ENCODE measurements at places on chromosomes 3 and 15. TPM values are rescaled to one million over a fixed set of nuclear protein-coding genes. Genes with fewer than 3 reads are reported as not detected.
A peak's percentile ranks its signal among the peaks of the same experiment; 100 is the strongest.

GRCh38 chr3:122680475-122681283, at the start of gene PARP14:
Gene PARP14, plus strand, starts transcription at chr3:122680839. Its CDS starts 45 bp downstream, at chr3:122680884.
- peak; percentile 91 for DNase-seq

The CHST13 gene
- total RNA-seq = 0.18 TPM

The PLA2G4D gene
- not detected for total RNA-seq

GRCh38 chr15:70584838-70585706, 178.3 kb downstream of the UACA start:
- no peak for DNase-seq

DNA sequence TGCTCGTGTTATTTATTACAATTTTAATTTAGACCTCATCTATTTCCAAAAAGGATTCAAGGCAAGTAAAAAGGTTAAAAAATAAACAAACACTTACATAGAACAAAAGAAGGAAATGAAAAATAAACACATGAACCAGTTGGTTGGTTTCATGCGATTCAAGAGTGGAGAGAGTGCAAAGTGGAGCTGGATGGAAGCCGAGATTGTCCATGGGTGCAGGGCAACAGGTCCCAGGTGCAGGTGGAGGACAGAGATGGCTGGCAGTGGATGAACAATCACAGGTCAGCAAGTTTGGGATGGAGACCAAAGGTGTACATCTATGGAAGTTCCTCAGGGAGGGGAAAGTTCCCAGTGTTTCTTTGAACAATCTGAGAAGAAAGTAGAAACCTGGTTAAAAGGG, 11.6 kb upstream of the SEMA5B start:
- no peak for DNase-seq

The RPP25 gene
- 1.7 TPM for total RNA-seq

- no peak for DNase-seq
Observed at GRCh38 chr3:63709576-63709975, 57.1 kb downstream of the SNTN start.

- DNase-seq = no peak
Observed at GRCh38 chr3:133367956-133368355, 31.9 kb upstream of the BFSP2 start.

- DNase-seq = no peak
Observed at GRCh38 chr15:44188795-44189194, 6.3 kb downstream of the FRMD5 start.

The KY gene
- total RNA-seq = 46.4 TPM

DNA sequence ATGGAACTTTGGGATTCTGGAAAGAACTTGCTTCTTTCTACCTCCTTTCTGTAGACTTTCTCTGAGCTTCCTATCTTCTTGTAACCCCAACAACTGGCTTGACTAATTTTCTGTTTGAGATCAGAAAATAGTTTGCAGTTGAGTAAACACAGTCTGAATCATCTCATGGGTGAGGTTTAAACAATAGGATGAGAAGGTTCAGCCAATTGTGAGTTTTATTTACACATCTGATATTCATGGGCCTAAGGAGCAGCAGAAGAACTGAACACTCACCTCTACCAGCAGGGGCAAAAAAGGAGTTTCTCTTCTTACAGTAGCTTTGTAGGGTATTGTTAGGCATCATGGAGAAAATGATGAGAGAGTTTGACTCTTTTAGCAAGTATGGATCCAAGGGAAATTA, 54.2 kb downstream of the DTWD1 start:
- peak; percentile 51 for DNase-seq

- DNase-seq = peak; percentile 66
Observed at GRCh38 chr3:127803619-127804018, 18.7 kb downstream of the MGLL start.

The CADM2 gene
- total RNA-seq = 3.9 TPM

Measured in muscle of leg (tissue), 16 donors.